GM12865 (cell line): ENCODE measurements at places on chromosomes 13 and 19.
A peak's percentile ranks its signal among the peaks of the same experiment; 100 is the strongest.

DNA sequence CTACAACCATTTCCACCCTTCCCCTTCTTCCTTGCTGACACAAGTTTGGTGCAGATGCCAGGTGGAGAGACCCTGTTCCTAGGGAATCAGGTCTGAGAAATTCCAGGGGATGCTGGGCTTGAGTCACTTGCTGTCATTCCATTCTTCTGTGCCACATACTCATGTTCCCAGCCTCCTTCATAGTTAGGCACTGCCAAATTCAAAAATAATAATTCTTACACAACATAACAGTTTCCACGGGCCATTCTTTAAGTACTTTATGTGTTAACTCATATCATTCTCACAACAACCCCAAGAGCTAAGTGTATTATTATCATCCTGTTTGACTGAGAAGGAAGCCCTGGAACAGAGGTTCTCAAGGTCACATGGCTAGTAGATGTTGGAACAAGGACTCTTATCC lies 27.1 kb upstream of the POMP start:
- no peak for DNase-seq

DNA sequence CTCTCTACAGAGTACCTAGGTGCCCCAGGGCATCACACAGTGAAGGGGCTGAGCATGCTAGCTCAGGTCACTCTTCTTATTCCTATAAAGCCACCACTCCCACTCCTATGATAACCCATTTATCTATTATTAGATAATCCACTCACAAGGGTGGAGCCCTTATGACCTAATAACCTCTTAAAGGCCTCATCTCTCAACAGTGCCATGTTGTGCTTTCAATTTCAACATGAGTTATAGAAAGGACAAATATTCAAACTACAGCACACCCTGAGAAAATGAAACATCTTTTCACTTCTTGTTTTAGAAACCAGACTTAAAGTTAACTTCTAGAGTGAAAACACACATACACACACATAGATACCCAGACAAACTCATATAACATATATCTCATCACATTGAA lies 1494.9 kb upstream of the MIR17HG start:
- peak; percentile 32 for DNase-seq

- DNase-seq, result no peak
These were observed 139.0 kb downstream of the GPC5 start for GRCh38 chr13:91537376-91537775.

- no peak for DNase-seq
These were observed 1168.4 kb downstream of the SLITRK1 start for GRCh38 chr13:82713687-82714405.

GRCh38 chr13:99278200-99278599 lies 20.0 kb upstream of the GPR18 start:
- no peak for DNase-seq

DNA sequence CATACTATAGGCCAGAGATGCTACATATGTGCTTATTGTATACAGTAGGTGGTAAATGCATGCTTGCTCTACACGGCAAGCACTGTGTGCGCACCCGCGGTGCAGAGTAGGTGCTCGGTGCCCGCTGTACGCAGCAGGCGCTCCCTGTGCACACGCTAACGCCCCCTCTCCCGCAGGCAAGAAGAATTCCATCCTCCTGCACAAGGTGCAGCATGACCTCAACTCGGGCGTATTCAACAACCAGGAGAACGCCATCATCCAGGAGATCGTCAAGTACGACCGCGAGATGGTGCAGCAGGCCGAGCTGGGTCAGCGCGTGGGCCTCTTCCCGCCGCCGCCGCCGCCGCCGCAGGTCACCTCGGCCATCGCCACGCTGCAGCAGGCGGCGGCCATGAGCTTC lies 17.7 kb downstream of the POLRMT start:
- no peak for DNase-seq

GRCh38 chr13:111488486-111489132 lies 168.2 kb downstream of the TEX29 start:
- no peak for DNase-seq

DNA sequence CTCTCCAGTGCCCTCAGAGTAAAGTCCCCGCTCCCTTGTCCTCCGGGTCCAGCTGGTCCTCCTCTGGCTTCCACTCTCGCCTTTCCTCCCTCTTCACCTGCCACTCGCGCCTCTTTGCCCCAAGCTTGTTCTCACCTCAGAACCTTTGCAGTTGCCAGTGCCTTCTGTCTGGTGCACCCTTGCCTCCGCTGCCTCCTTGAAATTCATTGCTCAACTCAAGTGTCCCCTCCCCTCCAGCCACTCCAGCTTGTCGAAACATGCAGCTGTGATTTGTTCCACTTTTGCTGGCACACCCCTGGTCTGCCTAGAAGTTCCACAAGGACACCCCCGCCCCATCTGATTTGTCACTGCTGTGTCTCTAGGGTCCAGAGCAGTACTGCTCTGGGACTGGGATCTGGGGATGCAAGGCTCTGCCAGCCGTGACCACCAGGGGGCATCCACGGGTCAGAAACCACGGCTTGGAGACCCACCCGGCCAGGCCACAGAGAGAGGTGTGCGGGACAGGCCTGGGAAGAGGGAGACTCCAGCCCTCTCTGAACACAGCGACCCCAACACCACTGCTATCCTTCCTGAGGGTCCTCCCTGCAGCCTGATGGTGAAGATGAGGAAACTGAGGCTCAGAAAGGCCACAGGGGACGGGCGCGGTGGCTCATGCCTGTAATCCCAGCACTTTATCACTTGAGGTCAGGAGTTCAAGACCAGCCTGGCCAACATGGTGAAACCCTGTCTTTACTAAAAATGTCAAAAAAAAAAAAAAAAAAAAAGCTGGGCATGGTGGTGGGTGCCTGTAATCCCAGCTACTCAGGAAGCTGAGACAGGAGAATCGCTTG lies 49.9 kb downstream of the AP1M1 start:
- peak; percentile 85 for DNase-seq

DNA sequence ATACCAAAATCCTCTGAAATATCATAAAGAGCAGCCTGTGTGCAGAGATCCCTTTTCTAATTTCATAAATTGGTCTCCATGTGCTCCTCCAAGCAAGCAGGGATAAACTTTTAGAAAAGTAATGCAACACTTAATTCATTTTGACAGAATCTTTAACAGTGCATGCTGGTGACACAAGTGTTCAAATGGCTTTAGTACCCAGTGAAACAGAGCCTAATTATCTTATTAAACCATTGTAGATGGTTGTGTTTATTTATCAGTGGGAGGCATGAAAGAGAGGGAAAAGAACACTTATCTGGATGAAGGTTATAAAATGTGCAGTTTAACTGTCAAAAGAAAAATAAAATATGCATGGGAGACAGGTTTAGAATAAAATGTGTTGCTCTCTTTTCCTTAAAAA lies 945.0 kb upstream of the PCDH20 start:
- DNase-seq, result no peak

GRCh38 chr13:110293649-110294048 lies 13.3 kb downstream of the COL4A1 start:
- DNase-seq, result no peak

DNA sequence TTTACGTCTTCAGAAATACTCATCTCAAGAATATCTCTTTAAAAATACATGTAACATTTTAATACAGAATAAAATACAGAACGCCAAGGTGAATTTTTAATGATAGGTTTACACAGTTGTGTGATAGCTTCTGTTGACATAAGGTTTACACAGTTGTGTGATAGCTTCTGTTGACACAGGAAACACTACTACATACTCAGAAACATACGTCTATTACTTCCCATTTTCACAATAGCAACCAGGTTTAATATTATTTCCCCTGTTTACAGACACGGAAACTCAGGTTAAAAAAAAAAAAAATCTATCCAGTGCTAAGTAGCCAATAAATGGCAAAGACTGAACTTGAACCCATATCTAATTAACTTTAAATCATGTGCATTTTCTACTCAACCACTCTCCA lies 571.2 kb downstream of the LIG4 start:
- no peak for DNase-seq

GRCh38 chr13:47999973-48000372 lies 1.1 kb downstream of the SUCLA2 start:
- DNase-seq, result no peak

GRCh38 chr13:100811024-100811865 lies 136.7 kb upstream of the TMTC4 start:
- no peak for DNase-seq

GRCh38 chr19:3655402-3656072 lies 28.9 kb upstream of the CACTIN start:
- no peak for DNase-seq

GRCh38 chr13:41601718-41602445 lies 144.5 kb downstream of the RGCC start:
- DNase-seq, result no peak

DNA sequence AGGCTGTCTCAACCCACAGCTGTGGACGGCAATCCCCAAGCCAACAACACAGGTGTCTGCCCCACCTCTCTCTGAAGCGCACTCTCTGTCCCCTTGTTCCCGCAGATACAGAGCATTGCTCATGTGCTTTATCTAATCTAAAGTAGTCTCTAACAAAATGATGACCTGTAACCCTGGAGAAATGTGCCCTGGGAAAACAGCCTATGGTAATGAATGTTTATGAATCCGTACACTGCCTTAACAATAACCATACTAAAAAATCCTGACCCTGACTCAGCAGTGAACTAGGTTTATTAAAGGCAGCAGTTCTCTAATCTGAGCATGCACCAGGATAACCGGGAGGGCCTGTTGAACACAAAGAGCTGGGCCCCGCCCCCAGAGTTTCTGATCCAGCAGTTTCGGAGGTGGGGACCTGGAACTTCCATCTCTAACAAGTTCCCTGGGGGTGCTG lies 50.7 kb upstream of the SLC15A1 start:
- no peak for DNase-seq

GRCh38 chr13:45834411-45834994 lies 17.1 kb downstream of the SIAH3 start:
- DNase-seq, result no peak

DNA sequence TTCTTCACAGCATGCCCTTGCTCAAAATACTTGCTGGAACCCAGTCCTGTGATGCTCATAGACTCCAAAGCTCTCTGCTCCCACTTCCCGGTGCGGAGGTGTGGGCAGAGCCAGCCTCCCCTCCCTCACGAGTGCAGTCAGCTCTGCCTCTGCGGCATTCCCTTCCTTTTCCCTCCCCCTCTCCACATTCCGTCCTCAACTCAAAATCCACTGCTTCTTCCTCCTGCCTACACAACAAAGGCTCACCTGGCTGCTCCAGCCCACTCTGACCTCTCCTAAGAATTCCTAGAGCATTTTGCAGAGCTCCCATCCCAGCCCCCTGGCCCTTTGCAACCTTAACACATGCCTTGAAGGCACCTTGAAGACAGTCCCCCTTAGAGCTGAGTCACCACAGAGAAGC lies 527.9 kb downstream of the MYO16 start:
- no peak for DNase-seq

GRCh38 chr19:38932425-38933179 lies 1.9 kb downstream of the MRPS12 start:
- DNase-seq, result peak; percentile 72

DNA sequence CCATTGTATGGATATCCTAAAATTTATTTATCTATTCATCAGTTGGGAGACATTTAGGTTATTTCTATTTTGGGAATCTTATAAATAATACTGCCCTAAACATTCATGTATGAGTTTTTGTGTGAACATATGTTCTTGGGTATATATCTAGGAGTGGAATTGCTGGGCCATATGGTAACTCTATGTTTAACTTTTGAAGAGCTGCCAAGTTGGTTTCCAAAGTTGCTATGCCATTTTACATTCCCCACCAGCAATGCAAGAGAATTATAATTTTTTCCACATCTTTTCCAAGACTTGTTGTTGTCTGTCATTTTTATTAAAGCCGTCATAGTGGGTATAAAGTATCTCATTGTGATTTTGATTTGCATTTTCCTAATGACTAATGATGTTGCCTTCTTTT lies 48.2 kb upstream of the CALM3 start:
- DNase-seq, result no peak

- DNase-seq, result no peak
These were observed 14.3 kb downstream of the VSTM2B start for GRCh38 chr19:29540114-29540513.

DNA sequence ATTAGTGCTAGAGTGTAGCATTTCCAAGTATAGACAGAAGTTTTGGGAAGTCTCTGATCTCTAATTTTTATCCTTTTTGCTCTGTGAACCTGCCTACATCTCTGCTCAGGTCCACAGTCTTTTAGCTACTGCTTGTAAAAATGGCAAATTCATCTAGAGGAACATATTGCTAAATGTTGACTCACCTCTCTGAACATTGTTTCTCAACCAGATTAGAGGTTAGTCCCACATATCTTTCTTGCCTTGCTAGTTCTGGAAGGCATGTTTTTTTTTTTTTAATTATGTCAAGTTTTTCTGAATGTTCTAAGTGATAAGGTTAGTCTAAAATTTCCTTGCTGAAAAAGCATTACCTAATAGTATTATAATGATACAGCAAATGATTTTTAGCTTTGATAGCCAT lies 2889.6 kb upstream of the PCDH20 start:
- no peak for DNase-seq

- no peak for DNase-seq
These were observed 285.4 kb upstream of the GPC6 start for GRCh38 chr13:92941167-92941566.

GRCh38 chr19:12723381-12723640 lies 421 bp downstream of the TNPO2 start:
- peak; percentile 26 for DNase-seq

DNA sequence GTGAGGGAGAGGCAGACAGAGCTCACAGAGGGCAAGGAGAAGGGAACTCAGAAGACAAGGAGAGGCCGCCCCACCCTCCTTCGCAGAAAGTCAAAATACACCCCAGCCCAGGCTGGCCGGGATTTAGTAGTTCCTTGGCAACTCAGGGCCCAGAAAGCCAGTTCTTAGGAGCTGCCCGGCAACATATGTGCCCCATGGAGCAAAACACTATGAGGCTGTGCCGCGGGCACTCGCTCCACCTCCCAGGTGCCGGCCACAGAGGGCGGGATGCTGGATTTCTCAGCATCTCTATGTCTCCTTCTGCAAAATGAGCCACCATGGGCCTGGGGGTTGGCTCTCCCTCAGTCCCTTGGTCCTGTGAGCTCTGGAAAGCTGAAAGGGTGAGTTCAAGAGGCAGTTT lies 93.8 kb upstream of the CACNA1A start:
- DNase-seq, result no peak

DNA sequence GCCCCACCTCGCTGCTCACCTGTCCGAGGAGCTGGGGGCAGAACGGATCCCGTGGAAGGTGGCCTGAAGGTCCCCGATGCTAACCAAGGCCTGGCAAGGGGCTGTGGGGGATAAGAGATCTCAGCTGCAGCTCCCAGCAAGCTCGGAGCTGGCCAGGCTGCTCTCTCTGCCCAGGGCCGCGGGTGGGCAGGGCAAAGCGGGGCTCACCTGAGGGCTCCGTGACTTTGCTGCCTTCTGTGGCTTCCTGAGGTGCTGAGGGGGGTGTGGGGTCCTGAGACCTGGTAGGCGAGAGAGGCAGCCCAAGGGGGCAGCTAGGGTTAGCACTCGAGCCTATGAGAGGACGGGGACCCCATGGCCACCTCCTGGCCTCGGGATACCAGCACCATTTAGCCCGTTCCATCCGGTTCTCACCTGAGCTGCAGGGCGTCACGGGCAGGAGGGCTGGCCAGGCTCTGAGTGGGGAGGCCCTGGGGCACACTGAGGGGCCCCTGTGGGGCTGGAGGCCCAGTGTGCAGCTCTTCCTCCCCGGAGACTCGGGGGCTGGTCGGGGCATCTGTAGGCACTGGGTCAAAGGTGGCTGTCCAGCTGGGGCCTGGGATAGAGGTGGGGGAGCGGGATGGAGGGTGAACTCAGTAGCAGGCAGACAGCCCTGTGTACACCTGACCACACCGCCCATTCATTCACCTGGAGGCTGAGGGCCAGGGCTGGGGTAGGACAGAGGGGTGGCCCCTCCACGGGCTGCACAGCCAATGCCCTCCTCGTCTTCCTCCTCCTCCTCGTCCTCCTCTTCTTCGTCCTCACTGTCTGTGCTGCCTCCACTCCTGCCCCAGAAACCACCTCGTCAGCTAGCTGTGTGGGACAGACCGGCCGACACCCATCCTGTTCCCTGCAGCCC lies 3.1 kb upstream of the TMEM86B start:
- DNase-seq, result no peak
